ENCODE measurements at places on chromosomes 1 and 21. TPM values are rescaled to one million over a fixed set of nuclear protein-coding genes. Genes with fewer than 3 reads are reported as not detected.

GRCh38 chr1:207501071-207501470, 5.1 kb downstream of the CR1 start:
- no peak for DNase-seq

DNA sequence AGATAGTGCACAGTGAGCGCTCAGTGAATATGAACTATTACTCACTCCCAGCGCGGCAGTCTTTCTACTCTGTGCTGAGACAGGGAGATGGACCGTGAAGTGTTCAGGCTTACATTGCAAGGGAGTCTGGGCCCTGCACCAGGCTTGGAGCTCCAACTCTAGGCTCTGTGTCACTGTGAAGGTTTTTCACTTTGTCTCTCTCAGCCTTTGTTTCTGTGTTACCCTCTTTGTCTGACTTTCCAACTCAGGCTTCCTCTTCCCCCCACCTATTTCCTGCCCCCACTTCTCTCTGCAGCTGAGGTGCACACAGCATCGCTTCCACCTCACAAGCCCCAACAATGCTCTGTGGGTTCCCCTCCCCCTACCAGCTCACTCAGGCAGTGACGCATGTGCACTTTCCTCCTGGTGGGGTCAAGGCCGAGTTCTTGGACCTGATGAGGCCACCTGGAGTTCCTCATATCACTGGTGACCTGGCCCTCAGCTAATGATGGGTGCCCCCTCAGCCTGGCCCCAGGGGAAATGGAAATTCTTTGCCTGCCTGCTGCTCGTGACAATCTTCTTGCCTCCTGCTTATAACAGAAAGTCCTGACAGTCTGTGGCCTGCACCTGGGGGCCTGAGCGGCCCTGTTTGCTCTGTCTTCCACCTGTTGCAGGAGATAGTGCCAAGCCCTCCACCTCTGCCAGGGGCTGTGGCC, 1.1 kb upstream of the LCK start:
- no peak for DNase-seq

GRCh38 chr1:178150610-178151009, 56.7 kb downstream of the RASAL2 start:
- no peak for DNase-seq

DNA sequence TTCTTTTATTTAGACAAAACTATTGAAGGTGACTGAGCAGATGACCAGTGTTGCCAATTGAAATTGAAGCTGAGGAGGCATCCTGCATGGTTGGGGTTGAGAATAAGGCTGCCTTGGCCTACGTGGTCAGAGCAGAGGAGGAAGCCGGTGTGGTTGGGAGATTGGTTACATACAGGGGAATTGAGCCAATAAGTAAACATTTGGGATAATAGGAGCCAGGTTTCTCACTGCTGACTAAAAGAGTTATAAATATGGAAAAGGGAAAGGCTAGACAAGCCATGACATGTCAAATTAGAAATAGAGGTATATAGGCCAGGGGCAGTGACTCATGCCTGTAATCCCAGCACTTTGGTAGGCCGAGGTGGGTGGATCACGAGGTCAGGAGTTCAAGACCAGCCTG, 15.8 kb downstream of the SNX7 start:
- peak; percentile 92 for DNase-seq

DNA sequence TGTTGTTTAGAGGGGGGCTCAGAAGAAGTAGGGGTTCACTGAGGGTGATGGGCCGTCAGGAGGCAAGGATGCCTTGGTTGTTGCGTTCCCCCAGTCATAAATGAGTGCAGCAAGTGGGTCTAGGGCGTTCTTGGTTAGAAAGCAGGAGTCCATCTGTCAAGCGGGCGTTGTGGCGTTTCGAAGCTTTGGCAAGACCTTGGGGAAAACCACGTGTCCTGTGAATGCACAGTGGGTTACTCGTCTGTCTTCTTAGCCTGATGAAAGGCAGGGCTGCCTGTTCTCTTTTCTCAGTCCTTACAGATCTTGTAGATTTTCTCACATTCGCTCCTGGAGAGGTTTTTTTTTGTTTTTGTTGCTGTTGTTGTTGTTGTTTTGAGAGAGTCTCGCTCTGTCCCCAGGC, 6.3 kb upstream of the ZNF496 start:
- DNase-seq = no peak

The SYT14 gene
- total RNA-seq = 13.4 TPM

GRCh38 chr1:92563457-92564216, 76.9 kb upstream of the GFI1 start:
- no peak for DNase-seq

- no peak for DNase-seq
Measured at GRCh38 chr1:179966551-179966950, 11.9 kb downstream of the CEP350 start.

GRCh38 chr1:86972262-86972661, 57.8 kb downstream of the HS2ST1 start:
- peak; percentile 33 for DNase-seq

DNA sequence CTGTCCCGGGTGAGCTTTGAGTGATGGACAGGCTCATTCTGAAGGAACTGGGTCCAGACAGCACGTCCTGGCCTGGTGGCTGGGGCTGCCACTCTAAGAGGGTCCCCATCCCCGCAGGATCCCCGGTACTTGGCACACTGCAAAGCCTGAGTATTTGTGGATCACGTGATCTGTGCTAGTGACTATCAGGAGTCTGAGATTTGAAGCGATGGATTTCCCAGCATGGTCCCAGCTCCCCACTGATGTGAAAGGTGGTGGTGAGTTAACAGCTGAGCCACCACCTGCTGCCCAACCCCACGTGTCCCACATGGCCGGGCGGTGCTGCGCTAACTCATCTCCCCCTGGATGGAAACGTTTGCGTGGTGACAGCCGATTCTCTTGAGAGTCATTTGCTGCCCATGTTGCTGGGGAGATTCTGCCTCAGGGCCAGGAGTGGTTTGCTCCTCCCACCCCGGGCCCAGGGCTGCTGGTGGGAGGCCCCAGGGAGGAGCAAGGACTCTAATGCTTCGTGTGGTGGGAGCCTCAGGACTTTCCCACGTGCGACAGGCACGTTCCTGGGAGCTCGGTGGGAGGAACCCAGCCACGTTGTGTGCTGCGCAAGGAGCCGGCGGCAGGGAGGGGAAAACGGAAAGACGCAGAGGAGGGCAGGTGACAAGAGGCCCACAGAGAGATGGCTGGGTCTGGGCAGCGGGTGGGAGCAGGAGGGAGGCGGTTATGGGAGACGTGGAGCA, 15.1 kb downstream of the FAAP20 start:
- no peak for DNase-seq

- peak; percentile 85 for DNase-seq
Measured at GRCh38 chr1:174157157-174157806, 2.0 kb upstream of the RABGAP1L start.

The GPATCH3 gene
- total RNA-seq = 19.4 TPM

- DNase-seq = peak; percentile 98
Measured at GRCh38 chr1:10063878-10064277, 31.1 kb downstream of the UBE4B start.

DNA sequence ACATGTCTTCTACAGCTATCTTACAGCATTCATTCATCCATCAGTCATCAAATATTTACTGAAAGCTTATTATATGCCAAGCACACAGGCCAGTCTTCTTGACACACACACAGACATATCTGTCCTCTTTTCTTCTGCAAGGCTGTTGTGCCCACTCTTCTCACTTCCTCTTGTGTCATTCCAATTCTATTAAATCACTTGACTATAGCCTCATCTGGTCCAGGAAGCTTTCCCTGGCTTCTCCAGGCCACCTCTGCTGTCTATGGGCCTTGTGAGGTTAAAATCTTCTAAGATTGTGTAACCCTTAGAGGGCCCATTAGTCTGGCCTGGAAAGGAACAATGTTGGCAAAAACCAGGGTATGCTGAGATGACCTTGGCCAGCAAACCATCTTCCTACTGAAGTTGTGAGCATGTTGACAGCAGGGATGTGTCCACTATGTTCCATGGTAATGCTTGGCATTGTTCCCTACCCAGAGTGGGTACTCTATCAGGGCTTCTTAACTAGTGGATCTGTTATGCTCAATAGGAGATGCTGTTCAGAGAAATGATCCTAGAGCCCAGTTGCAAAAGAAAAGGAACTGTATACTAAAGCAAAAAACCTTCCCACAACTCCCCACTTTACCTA, 5.3 kb downstream of the TRAF3IP3 start:
- DNase-seq = peak; percentile 32

DNA sequence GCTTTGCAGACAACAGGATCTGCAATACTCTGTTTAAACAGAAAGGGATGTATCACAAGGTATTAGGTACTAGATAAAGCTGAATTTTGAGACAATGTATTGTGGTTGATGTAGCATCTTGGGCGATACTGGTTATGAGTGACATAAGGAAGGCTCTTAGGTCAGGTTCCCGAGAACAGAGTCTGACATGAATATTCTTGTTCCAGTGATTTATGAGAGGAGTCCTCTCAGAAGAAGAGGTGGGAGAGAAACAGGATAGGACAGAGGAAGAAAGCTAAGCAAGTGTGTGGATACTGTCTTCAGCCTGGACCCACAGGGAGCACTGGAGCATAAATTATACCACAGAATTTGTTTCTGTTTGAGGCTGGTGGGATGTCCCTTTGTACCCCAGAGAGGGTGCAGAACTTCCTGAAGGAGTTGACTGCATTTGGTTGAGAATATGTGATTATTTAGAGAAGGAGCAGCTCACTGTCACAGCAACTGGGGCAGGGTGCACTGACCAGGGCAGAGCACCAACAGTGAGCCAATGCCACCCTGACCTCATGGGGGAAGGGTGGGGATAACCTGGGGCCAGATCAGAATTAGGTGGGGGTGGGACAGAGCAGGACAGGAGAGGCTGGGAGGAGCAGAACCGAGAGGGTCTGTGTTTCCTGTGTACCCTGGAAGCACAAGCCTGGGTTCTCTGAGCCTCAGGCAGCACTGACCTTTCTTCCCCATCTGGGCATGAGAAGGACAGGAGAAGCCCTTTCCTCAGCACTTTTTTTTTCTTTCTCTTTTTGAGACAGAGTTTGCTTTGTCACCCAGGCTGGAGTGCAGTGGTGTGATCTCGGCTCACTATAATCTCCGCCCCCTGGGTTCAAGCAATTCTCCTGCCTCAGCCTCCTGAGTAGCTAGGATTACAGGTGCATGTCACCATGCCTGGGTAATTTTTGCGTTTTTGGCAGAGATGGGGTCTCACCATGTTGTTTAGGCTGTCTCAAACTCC, 36.3 kb upstream of the SLC6A9 start:
- no peak for DNase-seq

Measured in mammary epithelial cell (primary cell).